Neural progenitor cell (in vitro differentiated cells): ENCODE measurements at places on chromosomes 12 and 14.

DNA sequence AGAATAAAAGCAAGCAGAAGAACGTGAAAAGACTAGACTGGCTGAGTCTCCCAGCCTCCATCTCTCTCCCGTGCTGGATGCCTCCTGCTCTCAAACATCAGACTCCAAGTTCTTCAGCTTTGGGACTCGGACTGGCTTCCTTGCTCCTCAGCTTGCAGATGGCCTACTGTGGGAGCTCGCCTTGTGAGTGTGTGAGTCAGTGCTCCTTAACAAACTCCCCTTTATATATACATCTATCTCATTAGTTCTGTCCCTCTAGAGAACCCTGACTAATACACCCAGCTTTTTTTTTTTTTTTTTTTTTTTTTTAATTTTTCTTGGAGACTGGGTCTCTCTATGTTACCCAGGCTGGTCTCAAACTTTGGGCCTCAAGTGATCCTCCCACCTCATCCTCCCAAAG is 46.9 kb downstream of the ACTN1 start:
- DNase-seq = no peak

DNA sequence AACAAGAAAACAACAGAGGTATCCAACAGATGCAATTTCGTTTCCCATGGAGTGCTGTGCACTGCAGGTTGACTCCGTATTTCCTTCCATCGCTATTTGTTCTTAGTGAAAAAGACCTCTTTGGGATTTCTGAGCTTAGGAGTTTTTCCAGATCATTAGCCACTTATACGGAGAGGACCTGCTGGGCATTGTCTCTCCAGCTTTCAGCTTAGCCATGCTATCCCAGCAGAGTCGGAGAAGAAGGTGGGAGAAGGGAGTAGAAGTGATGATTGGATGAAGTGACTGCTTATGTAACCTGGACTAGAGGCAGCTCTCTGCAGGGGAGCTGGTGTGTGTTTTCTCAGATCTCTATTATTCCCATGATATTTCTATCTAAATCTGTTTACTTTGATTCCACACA is 737.7 kb downstream of the DIO2 start:
- peak; percentile 79 for DNase-seq

GRCh38 chr12:62250671-62251608 is 9.3 kb upstream of the USP15 start:
- no peak for DNase-seq

GRCh38 chr12:3888659-3889058 is 15.5 kb upstream of the PARP11 start:
- DNase-seq = no peak

DNA sequence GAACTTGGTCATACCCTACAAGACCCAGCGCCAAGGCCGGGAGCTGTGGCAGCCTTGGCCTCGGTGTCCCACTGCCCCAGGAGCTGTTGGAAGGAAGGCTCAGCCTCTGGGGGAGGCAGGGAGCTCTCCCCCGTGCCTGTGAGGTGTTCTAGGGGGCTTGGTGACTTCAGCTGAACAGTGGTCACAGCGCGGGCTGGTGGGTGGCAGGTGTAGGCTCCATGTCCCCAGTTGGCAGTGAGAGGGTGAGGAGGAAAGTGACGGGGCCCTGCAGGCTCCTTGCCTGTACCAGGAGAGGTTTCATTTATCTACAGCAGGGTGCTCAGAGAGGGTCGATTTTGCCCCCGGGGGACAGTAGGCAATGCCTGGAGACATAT is 47.5 kb downstream of the DLK1 start:
- no peak for DNase-seq

- no peak for DNase-seq
These were observed 8.9 kb downstream of the RBMS2 start for GRCh38 chr12:56530390-56531055.

GRCh38 chr12:49666176-49666575 is 41.0 kb downstream of the FMNL3 start:
- no peak for DNase-seq

DNA sequence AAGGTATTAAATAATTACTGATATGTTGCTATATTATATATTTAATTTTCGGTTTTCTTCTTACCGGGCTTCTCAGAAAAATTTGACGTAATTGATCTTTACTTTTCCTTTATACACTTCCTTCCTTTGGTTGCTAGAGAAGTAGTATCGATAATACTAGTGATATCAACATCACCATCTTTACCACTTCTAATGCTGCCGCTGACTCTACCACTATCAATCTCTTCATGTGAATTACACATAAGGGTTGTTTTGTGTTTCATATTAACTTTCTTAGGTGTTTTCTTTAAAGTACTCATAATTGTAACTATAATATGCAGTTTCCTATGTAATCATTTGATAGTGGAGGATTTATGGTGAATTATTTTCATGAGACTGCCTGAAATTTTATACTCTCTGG is 30.9 kb upstream of the KLRF1 start:
- DNase-seq = no peak

GRCh38 chr12:123705935-123706334 is 6.2 kb upstream of the ATP6V0A2 start:
- DNase-seq = no peak

DNA sequence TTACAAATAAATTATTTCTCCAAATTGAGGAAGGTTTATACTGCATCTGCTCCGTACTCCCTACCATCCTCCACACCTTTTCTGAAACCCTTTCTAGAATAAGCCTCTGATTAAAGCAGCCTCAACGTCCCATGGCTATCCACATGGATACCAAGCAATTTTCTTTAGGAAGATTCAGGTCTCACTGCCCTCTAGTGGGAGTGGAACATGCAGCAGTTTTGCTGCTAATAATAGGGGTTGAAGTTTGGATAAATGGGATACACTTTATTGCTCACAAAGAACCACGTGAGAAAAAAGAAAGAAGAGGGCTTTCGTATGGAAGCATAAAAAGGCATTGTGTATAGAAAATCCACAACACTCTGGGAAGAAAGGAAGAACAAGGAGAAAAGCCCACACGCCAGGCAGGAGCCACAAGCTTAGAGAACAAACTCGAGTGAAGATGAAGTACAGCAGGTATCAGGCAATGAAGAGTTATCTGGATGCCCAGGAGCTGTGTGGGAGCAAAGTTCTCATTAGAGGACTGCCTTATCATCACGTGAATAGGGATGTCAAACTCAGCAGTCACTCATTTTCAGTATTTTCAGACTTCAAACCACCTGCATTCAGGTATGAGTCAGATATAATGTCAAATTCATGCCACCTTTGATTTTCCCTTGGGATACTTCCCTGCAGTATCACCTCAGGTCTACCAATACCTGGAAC is 45.8 kb downstream of the CCER1 start:
- DNase-seq = peak; percentile 65

DNA sequence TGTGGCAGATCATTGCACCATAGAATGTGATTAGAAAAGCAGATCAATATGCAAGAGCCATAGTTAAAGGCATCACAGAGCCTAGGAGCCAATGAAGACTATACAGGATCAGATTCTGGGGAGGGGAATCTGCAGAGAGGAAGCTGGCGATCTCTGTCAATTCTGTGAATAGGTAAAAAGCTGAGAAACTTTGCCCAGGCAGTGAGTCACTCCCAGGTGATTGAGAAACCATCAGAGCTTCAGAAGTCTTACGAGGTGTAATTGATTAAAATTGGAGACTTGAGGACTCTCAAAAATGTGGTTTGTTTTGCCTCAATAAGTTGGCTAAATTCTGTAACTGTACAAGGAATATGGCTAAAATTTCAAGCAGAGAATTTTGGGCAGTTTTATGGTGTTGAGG is 41.7 kb upstream of the TSPAN11 start:
- no peak for DNase-seq

DNA sequence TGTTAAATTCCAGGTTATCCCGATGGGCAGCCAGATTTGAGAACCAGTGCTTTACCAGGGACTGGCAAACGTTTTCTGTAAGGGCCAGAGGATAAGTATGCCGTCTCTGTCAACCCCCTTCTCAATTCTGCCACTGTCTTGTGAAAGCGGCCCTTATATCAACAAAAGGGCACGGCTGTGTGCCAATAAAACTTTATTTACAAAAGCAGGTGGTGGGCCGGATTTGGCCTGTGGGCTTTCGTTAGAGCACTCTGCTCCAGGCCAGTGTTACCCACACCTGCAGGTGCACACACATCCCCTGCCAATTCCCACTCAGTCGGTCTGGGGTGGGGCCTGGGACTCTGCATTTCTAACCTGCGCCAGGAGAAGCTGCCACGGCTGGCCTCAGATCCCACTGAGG is 111.2 kb downstream of the RFLNA start:
- no peak for DNase-seq

GRCh38 chr14:30082486-30082885 is 154.8 kb upstream of the PRKD1 start:
- no peak for DNase-seq

DNA sequence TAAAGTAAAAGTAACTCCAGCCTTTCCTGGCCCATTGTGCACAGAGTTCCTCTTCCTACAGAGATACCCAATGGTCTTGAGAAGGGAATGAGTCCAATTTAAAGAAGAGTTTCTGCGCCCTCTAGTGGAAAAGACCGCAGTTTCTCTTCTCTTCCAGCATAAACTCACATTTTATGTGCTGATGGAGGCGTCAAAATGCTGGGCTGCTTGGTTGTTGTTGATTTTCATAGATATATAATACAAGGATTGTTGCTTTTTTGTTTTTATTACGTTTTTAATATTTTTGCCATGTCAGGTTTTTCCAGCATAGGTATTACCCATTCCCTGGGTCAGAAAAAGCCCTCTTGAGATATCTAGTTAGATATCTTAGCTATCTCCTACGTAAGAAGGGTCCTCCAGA is 356.9 kb upstream of the STXBP6 start:
- peak; percentile 76 for DNase-seq

- DNase-seq = peak; percentile 94
These were observed at the start of gene SYNE2 for GRCh38 chr14:63852817-63853731. Gene SYNE2 (plus strand): TSS chr14:63853004. CDS start chr14:63909149, 56,145 bp downstream.

DNA sequence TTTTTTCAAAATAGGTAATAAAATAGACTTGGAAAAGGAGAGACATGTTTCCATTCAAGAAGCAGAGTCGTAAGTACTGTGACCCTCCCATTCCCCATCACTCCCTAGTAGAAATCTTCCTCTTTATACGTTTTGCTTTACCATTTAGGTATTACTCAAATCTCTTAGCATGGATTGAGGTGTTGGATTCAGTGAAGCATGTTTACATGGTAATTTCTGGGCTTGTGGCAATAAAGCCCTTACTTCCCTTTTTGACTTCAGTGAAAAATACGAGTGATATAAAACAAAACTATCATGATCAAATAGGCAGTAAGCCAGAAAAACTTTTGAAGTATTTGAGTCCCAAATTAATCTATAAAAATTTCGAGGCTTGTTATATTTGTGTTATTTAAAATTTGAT is 27.4 kb downstream of the RAB21 start:
- DNase-seq = no peak

DNA sequence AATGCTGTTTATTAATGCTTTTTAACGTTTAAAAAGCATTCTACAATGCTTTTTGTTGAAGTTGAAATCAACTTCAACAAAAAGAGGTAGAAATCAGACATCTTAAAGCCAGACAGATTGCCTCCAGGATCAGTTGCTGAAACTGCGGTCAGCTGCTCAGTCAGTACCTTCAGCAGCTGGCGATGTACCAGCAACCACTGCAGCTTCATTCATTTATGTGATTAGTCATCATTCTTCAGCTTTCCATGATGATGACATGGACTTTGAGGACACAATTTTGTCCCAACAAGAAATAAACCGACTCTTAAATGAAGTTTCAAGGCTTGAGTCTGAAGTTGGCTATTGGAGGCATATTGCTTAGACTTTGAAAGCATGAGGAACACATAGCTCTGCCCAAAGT is 31.5 kb upstream of the NUAK1 start:
- DNase-seq = no peak

DNA sequence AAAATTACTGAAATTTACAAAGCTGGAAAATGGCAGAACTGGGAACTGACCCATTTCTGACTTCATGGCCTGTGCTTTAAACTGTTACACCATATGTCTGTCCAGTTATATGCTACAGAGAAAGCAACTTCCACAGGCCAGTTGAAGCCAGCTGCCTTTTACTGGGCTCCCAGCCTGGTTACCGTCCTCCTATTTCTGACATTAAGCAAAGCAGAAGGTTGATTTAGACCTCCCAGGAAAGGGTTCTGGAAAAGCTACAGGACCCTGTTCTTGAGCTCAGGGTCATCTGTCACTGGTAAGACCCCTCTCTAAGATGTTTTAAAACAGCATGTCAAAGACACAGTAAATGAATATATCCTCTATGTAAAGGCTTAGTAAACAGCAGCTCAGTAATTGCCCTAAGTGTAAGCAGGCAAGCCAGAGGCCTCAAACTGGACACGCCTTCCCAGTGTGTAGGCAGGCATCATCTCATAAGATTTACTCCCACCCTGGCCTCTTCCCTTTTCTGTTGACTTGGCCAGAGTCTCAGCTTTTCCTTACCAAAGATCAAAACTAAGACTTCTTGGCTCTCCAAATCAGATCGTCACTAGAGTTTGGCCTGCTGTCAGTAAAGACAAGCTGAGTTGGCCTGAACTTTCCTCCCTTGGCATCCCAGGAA is 55.4 kb upstream of the RNU6-8 start:
- no peak for DNase-seq

DNA sequence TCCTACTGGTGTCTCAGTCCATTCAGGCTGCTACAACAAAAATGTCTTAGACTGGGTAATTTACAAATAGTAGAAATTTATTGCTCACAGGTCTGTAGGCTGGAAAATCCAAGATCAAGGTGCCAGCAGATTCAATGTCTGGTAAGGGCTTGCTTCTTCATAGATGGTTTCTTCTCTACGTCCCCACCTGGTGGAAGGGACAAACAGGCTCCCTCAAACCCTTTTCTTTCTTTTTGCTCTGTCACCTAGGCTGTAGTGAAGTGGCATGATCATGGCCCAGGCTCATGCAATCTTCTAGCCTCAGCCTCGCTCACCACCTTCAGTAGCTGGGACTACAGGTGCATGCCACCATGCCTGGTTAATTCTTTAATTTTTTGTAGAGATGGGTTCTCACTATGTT is 106.8 kb upstream of the RPH3A start:
- no peak for DNase-seq

- DNase-seq = peak; percentile 46
These were observed 176.6 kb upstream of the CDKN3 start for GRCh38 chr14:54220071-54220703.

GRCh38 chr14:104111301-104112112 is 26.0 kb downstream of the ASPG start:
- DNase-seq = no peak

DNA sequence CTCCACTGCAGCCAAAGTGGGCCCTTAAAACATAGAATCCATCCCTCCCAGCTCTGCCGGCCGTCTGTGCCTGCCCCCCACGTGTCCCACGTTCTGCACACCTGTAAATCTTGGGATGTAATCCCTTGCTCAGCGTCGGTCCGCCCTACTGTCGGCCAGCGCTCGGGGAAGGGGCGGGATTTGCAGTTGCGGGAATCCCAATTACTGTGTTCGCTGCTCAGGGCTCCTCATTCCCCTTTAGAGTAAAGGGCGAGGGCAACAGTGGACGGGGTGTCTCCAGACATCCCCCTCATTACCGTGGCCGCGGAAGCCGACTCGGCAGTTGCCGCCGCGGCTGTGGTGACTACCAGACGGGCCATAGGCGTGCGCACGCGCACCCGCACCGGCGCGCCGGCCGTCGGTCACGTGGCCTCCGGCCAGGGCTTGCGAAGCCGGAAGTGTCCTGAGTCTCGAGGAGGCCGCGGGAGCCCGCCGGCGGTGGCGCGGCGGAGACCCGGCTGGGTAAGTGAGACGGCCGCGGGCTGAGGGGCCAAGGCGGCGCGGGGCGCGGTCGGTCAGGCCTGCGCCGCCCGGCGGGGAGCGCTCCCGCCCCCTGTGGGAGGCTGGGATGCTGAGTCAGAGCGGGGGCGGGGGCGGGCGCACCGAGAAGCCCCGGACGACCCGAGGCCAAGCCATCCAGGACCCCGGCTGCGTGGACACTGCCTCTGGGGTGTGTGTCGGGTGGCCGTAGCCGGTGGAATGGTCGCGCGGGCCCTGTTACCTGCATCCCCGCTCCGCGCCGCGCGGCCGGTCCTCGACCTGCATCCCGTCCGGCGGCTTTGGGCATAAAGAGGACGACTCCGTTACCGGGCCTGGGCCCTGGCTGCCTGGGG is at the start of gene TBK1:
TBK1 (plus strand) TSS at position 434 of the 872 bp plus-strand sequence. CDS start 3,751 bp downstream, outside the sequence.
- DNase-seq = peak; percentile 96
